ENCODE measurements at places on chromosomes 2 and 18.

DNA sequence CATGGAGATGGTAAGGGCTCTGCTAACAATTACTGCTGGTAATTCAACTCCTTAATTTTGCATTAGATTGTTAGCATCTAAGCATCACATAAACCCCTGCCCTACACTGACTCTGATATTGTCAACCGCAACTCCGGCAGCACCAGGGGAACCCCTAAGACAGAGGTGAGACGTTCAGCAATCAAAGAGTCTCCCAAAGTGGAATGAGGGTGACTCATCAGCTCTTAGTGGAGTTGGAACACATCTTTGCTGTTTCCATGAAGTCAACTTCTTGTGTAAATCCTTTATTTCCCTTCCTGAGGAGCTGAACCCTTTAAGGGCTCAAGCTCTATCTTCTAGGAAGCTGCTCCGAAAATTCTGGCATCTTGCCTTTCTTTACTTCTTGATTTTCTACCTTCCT is 52.1 kb downstream of the ABCG8 start:
- no peak for DNase-seq

GRCh38 chr2:51673628-51674027 is 641.7 kb upstream of the NRXN1 start:
- DNase-seq = no peak

DNA sequence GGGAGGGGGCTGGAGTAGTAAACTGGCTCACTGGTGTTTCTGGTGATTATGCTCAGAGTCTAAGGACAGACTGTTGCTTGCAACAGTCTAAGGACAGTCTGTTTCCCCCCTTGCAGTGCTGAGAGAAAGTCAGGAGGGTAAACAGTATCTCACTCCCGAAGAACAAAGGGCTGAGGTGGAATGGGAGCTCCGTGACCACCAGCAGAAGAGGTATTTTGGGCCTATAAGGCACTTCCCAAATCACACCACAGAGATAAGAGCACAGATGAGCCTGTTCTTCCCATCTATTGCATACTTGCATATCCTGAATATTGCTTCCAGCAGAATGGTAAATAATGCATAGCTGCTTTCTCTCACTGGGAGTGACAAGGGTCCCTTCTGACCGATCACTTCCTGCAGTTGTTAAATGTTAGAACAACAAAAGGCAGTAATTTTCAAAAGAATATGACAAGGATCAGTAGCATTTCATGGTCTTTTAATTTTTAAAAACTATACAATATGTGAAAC is 160.4 kb upstream of the LYPD1 start:
- DNase-seq = no peak

GRCh38 chr18:67463829-67464228 is 52.7 kb downstream of the DSEL start:
- no peak for DNase-seq

- DNase-seq = no peak
Measured at GRCh38 chr2:190856985-190857384, 23.6 kb upstream of the GLS start.

GRCh38 chr2:216408426-216409290 is 3.6 kb upstream of the SMARCAL1 start:
- no peak for DNase-seq

- no peak for DNase-seq
Measured at GRCh38 chr2:71944183-71944550, 203.5 kb downstream of the CYP26B1 start.

- no peak for DNase-seq
Measured at GRCh38 chr18:46215902-46216723, 111.9 kb downstream of the HAUS1 start.

GRCh38 chr2:25853038-25853638 is 25.1 kb downstream of the ASXL2 start:
- DNase-seq = no peak

DNA sequence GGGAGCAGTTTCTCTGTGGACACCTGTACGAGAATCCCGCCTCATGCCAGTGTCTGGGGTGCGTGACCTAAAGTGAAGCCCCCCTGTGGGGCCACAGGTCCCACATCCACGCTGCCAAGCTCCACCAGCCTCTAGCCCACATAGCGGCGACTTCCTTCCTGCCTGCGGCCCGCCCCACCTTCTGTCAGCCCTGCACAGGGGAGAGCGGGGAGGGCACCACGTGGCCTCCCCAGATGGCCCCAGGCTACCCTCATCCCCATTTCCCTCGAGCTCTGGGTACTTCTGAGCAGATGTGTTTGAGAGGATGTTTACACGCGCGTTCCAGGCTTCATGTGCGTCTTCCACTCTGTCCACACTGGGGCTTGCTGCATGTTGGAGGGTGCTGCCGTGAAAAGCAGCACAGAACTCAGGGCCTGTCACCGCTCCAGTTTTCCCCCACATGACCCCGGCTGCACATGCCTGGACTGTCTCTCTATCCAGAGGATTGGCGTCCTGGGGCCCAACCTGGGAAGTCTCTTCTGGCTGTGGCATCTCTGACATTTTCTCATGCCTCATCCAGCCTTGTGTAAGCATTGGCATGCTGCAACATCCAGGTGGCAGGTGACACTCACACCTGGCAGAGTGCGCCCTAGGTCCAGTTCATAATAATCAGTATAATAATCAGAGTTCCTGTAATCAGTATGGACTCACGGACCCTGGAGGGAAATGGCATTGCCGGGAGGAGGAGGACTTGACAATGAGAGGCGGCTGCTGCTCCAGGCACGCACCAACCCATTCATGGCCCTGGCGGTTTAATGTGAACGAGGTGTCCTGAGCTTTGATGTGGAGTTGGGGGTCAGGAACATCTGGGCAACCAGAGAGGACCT is 146.3 kb upstream of the TWIST2 start:
- DNase-seq = no peak

GRCh38 chr2:133959066-133959465 is 294.8 kb upstream of the MGAT5 start:
- DNase-seq = no peak

DNA sequence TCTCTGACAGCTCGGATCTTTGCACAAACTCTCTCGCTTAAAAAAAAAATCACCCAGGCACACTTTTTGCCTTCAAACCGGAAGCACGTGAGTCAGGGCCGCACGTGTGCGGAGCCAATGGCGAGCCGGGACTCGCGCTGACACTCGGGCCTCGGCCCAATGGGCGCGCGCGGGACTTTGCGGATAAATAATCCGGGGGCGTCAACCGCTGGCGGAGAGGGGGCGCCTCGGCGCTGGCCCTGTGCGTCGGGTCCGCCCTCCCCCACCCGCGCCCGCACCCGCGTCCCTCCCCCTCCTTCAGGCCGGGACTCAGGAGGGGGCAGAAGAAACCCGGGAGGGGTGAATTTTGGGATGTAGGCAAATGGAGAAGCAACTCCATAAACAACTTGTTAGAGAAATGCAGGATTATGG is 319 bp upstream of the EN1 start:
- no peak for DNase-seq

Data from stimulated activated CD8-positive, alpha-beta memory T cell treated with anti-CD3 and anti-CD28 coated beads, Interleukin-4, amount 100 ng/mL, for 24 hours (primary cell).